ENCODE measurements at places on chromosomes 7 and 10.

- no peak for DNase-seq
Observed at GRCh38 chr10:3002304-3002703, 65.0 kb upstream of the PFKP start.

GRCh38 chr10:84138478-84139125 is 707 bp upstream of the GHITM start:
- no peak for DNase-seq

DNA sequence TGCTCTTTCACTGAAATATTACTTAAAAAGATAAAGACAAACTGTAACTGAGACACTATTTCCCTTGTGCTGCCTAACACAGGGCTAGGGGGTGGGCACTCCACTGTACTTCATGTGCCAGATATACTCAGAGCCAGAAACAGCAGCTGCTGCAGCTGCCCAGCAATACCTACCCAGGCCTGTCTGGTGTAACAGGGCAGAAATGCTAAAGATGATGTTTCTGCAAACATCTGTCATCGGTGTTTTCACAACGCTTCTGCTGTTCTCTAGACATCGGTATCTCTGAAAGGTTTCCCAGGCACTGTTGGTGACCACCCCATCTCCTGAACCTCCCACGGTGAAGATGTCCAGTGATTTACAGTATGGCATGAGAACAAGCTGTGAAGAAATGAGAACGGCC is 42.7 kb downstream of the LAMB1 start:
- no peak for DNase-seq

GRCh38 chr7:29416276-29416937 is 147.2 kb upstream of the PRR15 start:
- DNase-seq: no peak
